ENCODE measurements at places on chromosomes 16 and 17. TPM values are rescaled to one million over a fixed set of nuclear protein-coding genes. Genes with fewer than 3 reads are reported as not detected.

TRPV3 gene
- 0.61 TPM for total RNA-seq

KRTAP3-2 gene
- not detected for total RNA-seq

TPSG1 gene
- not detected for total RNA-seq

GP1BA gene
- total RNA-seq: not detected

CD68 gene
- total RNA-seq: 8.9 TPM

ITGAD gene
- total RNA-seq: not detected

TP53TG3 gene
- not detected for total RNA-seq

COPZ2 gene
- total RNA-seq: 6.0 TPM

ARHGDIA gene
- total RNA-seq: 688 TPM

LYRM9 gene
- 2.2 TPM for total RNA-seq

SPATA33 gene
- 14.4 TPM for total RNA-seq

HBM gene
- not detected for total RNA-seq

SDR42E2 gene
- total RNA-seq: not detected

SLFN11 gene
- total RNA-seq: 45.4 TPM

TMEM132E gene
- not detected for total RNA-seq

SLC6A2 gene
- total RNA-seq: not detected

ADAD2 gene
- total RNA-seq: 0.17 TPM

ACLY gene
- 215 TPM for total RNA-seq

LITAFD gene
- total RNA-seq: not detected

NEUROD2 gene
- not detected for total RNA-seq

CCL8 gene
- not detected for total RNA-seq

ARL4D gene
- 2.2 TPM for total RNA-seq

BICDL2 gene
- 0.11 TPM for total RNA-seq

All from activated CD8-positive, alpha-beta memory T cell treated with anti-CD3 and anti-CD28 coated beads for 36 hours (primary cell).